ENCODE measurements at places on chromosomes 12 and 14.

DNA sequence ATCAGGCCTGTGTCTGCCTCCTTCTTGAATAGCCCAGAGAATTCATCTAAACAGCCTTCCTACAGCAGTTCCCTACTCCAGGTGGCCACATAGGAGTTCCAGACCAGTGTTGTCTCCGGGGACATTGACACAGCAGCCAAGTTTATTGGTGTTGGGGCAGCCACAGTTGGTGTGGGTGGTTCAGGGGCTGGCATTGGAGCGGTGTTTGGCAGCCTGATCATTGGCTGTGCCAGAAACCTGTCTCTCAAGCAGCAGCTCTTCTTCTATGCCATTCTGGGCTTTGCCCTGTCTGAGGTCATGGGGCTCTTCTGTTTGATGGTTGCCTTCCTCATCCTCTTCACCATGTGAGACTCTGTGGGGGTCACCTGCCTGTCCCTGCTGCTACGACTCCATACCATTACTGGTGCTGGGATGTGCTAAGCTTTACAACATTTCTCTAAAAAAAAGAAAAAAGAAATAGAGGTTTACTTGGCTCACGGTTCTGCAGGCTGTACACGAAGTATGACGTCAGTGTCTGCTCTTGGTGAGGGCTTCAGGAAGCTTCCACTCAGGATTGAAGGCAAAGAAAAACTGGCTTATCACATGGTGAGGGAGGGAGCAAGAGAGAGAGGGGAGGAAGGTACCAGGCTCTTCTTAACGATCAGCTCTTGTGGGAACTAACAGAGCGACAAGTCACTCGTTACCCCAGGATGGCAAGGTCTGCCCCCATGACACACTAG lies 57.5 kb downstream of the CHST11 start:
- DNase-seq = no peak

DNA sequence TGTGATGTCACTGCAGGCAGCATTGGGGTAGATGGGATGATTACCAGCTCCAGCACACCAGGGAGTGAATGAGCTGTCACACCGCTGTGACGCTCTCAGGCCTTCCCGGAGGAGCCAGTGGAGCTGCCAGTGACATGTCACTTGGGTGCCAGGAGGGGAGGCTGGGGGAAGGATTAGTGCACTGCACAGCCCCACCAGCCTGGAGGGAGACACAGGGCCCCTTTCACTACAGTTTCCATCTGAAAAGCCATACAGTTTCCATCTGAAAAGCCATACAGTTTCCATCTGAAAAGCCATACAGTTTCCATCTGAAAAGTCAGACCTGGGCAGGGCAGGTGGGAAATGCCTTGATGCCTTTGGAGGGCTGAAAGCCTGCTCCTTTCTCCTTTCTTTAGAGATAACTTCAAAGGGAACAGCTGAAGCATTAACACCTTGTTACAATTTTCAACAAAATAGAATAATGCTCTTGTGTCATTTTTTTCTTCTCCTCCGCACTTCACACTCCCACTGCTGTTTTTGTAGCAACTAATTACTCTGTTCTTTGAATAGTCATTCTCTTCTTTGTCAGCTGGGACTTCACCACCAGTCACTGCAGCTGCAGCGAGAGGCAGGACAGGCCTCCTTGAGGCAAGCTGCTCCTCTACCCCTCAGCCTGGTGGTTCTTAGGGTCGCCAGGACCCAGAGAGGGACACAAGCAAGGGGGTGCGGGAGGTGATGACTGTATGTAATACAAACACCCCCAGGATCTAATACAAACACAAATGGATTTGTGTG lies 256.9 kb upstream of the RGS6 start:
- no peak for DNase-seq

DNA sequence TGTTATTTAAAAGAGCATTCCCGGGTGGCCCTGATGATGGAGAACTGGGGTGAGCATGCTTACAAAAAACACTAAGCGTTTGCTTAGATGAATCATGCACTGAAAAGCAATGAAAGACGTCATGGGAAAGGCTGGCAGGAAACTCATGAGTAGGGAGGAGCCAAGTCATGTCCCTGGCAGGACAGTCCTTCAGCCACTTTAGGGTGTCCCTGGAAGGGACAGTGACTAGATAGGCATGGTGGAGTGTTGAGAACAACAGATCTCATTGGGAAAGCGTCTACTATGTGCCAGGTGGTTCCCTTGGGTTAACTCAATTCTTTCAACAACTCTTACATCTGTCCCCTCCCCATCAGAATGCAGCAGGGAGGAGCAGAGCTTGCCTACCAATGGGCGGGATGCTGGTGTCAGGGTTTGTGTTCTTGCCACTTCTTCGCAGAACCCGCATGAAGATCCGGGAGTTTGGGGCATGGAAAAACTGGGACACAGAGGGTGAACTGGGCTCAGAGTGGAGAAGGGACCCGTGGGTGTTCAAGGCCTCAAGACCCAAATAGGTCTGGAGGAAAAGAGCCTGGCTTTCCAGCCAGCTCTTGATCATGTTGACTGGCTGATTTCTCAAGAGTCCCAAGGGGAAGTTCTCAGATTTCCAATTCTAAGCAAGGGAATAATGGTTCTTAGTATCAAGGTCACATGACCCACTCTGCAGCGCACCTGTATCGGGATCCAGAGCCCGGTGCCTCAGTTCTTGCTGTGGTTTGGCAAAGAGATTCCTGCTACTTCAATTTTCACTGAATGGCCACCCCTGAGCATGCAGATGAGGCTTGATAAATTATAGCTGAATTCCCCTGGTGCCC lies 653.9 kb upstream of the TBX3 start:
- DNase-seq = no peak

- no peak for DNase-seq
Observed at GRCh38 chr12:128137140-128137539, 129.8 kb upstream of the TMEM132C start.

DNA sequence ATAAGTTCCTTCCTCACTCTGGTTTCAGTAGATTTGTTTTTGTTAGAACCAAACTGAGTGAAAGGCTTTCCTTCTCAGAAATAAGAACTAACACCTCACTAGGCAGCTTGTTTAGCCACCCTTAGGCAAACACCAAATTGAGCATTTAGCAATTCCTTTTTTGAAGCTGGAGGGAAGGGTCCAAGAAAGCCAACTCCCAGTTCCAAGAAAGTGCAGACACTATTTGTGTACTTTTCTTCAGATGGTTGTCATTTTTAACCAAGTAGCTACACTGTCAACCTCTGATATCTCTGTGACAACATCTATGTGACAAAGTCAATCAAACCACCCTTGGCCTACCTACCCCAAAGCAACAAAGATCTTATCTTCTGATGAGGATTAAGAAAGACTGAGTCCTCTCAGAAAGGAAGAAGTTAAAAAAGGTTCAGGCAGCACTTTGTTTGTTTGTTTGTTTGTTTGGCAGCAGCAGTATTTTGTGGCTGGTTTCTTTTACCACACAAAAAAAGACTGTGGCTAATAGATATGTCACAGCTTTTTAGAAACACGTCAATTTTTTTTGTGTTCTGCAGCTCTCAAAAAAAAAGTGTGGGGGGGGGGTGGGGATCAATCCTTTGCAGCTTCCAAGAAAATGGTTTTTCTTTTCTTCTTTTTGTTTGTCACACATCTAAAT lies 203.8 kb downstream of the CRADD start:
- DNase-seq = no peak

DNA sequence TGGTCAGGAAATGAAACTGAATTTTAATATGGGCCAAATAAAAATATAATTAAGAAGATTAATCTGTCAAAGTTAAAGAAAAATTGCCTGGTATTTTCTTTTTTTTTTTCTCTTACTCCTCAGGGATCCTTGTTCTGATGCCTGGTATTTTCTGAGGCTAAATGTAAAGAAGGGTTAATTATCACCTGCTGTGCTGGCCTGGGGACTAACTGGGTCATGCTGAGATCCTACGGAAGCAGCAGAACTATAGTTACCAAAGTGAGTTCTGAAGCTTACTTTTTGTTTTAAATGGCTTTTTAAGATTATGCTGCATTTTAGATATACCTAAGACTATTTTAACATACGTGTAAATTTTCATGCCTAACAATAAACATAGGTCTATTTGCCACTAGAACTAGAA lies 23.3 kb downstream of the ZC2HC1C start:
- DNase-seq = no peak

- no peak for DNase-seq
Observed at GRCh38 chr14:34722723-34723545, 8.5 kb upstream of the CFL2 start.

GRCh38 chr14:90697132-90697531 lies 119.1 kb downstream of the TTC7B start:
- no peak for DNase-seq

DNA sequence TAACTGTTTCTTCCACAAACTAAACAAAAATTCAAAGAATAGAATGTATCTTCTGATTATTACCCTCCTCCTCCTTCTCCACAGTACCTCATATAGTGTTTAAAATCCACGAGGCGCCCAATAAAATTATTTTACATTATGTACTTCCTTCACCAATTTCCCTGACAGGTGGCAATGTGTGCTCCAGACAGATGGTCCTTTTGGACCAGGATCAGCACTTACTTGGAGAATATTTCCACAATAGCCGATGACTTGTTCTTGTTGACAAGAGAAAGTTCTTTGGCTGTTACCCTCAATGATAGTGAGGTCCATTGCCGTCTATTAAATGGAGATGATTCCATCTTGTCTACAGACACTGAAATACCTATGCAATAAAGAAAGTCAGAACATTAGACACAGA lies 34.9 kb downstream of the LIMA1 start:
- DNase-seq = no peak

- DNase-seq = no peak
Observed at GRCh38 chr14:92277031-92277430, 45.9 kb upstream of the SLC24A4 start.

DNA sequence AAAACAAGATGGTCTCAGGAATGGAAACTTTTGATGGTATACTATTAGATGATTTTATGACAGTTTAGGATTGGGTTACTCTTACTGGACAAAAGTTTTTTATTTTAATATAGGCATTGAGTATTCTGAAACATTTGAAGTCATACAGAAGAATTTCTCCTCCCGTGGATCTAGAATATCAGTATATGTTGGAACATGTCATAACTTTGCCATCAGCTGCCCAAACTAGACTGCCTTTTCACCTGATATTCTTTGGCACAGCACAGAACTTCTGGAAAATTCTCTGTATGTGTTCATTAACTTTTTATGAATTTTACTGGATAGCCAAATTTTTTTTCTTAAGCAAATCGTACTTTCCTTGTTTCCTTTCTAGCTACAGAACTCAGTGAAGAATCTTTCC lies 75.4 kb downstream of the KNTC1 start:
- DNase-seq = no peak

GRCh38 chr12:1434296-1434955 lies 160.0 kb downstream of the FBXL14 start:
- DNase-seq = no peak

GRCh38 chr12:40614923-40615322 lies 77.3 kb upstream of the CNTN1 start:
- DNase-seq = no peak

DNA sequence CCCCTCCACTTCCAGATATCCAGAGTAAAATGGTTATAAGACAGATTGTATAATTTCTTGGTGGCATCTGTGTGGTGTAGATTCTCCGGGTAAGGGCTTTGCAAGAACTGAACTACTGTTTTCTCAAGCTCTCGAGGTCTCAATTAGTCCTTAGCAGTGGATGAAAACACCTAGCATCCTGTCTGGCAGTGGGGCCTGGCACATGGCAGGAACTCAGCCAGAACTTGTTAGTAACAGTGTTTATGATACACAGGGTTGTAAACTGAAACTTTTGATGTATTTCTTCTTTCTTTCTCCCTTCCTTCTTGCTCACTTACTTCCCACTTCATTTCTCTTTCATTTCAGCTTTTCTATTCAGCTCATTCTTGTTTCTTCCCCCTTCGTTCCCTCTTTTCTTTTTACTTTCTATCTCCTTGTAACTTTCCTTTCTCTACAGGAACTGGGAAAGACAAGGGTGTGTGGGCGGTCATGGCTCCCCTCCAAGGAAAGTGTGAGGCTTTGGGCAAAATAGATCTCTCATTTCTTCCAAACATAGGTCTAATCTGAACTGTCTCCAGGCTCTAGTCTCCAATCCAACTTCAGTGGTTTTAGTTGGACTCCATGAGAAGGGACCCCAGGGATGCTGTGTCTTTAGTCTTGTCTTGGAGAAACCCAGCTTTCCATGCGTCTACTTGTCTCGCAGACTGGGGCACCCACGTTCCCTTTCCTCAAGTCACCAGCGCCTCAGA lies 159.7 kb downstream of the PAH start:
- no peak for DNase-seq

DNA sequence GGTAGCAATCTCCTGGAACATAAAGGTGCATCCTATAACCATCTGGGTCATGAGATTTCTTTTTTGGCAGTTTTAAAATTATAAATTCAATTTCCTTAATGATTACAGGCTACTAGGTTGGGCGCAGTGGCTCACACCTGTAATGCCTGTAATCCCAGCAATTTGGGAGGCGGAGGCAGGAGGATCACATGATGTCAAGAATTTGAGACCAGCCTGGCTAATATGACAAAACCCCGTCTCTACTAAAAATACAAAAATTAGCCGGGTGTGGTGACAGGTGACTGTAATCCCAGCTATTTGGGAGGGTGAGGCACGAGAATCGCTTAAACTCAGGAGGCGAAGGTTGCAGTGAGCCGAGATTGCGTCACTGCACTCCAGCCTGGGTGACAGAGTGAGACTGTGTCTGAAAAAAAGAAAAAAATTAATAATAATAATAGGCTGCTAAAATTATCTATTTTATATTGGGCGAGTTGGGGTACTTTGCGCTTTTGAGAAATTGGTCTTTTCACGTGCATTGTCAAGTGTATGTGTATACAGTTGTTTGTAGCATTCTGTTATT lies 17.2 kb upstream of the ARF6 start:
- DNase-seq = no peak

DNA sequence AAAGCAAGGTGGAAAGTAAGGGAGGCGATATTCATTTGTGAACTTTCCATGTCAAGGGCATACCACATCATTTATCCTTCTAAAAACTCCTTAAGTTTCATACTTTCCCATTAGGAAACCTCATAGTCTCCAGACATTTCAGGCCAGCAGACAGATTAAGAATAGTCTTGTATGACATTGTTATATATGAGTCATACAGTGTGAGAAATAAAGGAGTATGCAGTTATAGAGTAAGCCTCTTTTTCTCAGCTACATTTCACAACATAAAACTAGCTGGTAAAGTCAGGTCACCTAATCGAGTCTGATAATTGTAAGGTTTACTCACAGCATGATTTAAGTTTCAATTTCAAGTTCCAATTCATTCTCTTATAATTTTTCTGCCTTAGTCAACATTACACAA lies 164.3 kb downstream of the GRIP1 start:
- no peak for DNase-seq

DNA sequence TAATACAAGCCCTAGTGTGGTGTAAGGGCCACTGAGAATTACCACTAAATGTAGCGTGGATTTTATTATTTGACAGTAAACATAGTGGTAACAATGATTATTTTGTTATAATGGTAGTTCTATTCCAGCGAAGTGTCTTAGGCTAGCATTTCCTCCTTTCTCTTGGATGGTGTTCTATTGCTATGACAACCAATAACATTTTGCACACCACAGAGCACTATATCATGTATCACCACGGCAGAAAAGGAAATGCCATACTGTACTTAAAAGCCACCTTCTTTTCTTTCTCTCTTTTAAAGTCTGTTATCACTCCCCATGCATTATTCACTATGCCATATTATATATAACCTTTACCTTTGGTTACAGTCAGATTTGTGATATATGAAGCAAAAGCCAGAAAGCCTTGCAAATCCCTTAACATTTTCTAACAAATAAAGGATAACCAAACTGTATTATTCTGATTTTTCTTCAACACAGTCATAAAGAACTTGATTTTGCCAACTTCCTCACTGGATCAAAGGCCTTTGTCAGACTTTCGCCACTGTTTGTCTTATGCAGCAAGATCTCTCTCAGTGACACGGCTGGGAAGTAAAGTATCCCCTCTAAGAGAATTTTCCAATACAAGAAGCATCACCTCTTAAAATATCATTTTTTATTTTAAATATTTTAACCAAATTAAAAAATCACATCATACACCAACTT lies 195.8 kb downstream of the FOXN3 start:
- no peak for DNase-seq

Data from vagina (tissue), 2 donors.